ENCODE measurements at places on chromosomes 11 and 22. TPM values are rescaled to one million over a fixed set of nuclear protein-coding genes. Genes with fewer than 3 reads are reported as not detected.
A peak's percentile ranks its signal among the peaks of the same experiment; 100 is the strongest.

GRCh38 chr11:35036639-35037038 is 102.3 kb upstream of the CD44 start:
- no peak for DNase-seq

- no peak for DNase-seq
Measured at GRCh38 chr11:109808569-109808968, 284.6 kb upstream of the ZC3H12C start.

GRCh38 chr22:37546437-37547250 is 13.6 kb upstream of the CDC42EP1 start:
- DNase-seq: peak; percentile 85

The JHY gene
- 2.2 TPM for total RNA-seq

GRCh38 chr11:70944141-70944540 is 308.2 kb downstream of the SHANK2 start:
- DNase-seq: no peak

The CBLIF gene
- total RNA-seq: not detected

DNA sequence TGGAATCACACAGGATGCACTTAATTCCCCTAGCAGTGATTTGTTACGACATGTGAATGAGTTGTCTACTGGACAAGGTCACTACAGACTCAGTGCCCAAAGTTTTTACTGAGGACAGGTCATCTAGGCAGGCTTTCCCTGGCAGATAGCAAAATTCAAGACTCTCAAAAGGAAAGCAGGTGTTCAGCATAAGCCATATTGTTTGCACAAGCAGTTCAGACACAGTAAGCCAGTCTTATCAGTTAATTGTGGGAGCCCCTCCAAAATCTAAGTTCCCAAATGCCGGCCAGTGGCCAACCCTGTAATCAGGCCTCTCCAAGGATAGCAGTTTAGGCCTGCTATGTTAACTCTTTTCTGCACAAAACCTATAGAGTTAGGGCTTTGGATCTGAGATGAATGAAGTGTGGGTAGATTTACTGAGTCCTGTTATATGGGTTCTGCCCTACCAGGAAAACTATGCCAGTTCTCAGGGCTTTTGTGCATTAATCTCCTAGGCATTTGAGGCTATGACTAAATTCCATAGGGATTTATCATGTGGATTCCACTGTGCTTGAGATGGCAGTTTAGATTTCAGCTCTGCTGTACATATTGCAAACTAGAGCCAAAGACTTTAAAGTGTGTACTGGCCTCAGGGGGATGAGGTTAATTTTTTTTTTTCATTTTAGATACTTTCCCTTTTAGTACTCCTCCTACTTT is 4.8 kb upstream of the ARHGEF12 start:
- DNase-seq: no peak

DNA sequence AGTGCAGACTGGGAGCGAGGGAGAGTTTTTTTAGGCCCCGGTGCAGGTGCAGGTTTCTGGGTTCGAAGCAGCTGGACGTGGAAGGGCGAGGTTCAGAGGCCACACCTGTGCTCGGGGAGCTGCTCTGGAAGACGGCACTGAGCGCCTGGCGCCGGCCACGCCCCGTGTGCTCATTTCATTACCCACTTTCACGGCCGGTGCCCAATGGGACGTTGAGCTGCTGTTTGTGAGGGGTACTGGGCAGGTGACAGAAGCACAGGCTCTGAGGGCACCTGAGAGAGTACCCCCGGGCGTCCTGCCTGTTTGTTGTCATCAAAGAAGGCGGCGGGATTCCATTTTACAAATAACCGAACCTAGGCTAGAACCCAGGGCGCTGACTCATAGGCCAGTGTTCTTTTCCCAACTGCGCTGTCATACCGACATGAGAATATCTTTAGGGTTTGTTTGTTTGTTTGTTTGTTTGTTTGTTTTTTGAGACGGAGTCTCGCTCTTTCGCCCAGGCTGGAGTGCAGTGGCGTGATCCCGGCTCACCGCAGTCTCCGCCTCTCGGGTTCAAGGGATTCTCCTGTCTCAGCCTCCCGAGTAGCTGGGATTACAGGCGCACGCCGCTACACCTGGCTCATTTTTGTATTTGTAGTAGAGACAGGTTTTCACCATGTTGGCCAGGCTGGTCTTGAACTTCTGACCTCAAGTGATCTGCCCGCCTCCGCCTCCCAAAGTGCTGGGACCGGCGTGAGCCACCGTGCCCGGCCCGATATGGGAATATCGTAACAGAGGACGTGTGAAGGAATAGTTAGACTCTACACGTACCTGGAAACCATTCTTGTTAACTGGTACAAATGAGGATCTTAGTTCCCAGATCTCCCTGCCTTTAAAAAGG is 16.6 kb upstream of the SPTBN2 start:
- no peak for DNase-seq

DNA sequence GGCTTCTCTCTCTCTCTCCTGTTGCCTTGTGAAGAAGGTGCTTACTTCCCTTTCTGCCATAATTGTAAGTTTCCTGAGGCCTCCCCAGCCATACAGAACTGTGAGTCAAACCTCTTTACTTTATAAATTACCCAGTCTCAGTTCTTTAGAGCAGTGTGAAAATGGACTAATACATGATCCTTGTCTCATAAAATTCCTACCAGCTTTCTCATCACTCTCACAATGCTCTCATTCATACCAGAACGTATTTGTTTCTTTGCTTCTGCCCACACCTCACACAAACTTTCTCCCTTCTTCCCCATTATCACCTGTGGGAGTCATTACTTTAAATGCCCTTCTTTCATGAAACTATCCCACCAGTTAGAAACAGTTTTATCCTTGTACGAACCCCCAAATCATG is 62.7 kb upstream of the ARHGAP42 start:
- DNase-seq: no peak

- no peak for DNase-seq
Measured at GRCh38 chr11:133993107-133993506, 36.3 kb upstream of the IGSF9B start.

Measured in heart left ventricle (tissue), 16 donors.